Activated naive CD4-positive, alpha-beta T cell treated with anti-CD3 and anti-CD28 coated beads, Interleukin-2, amount 10 ng/mL, durations not matched to agents 5 hours and 36 hours (primary cell): ENCODE measurements at places on chromosomes 7 and 10. TPM values are rescaled to one million over a fixed set of nuclear protein-coding genes. Genes with fewer than 3 reads are reported as not detected.

FAM25A gene
- not detected for total RNA-seq

CYP3A7 gene
- not detected for total RNA-seq

PIK3AP1 gene
- 2.6 TPM for total RNA-seq

GATAD1 gene
- total RNA-seq: 14.5 TPM

CYP3A4 gene
- not detected for total RNA-seq

HGF gene
- not detected for total RNA-seq
